ENCODE measurements at places on chromosomes 6 and 20.

GRCh38 chr6:125546841-125547251 lies 202.6 kb upstream of the HEY2 start:
- no peak for DNase-seq
- H3K36me3 ChIP-seq: no peaks in the 10 kb centered on the region

- peaks cover 62% of the 10 kb centered on the region for H3K36me3 ChIP-seq
- DNase-seq: no peak
- peaks cover 56% of the 10 kb centered on the region for H3K4me1 ChIP-seq
These were observed 32.7 kb upstream of the MRPS10 start for GRCh38 chr6:42250274-42250931.

DNA sequence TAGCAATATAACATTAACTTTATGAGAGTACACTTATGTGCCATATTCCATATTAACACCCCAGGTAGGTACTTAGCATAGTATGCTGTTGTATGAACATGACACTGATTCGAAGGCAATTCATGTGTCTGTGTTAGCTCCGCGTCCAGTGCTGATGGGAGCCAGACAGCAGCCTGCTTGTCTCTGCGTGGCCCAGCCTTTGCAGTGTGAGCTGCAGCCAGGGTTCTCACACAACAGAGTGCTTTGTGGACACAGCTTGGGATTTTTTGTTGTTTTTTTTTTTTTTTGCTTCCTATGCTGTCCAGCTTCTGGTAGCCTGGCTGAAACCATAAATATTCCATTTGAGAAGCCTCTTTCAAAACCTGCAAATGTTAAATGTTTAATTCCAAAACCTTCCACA lies 350.9 kb downstream of the SMOC2 start:
- no peak overlapping the region for H3K4me3 ChIP-seq
- H3K27me3 ChIP-seq: no peaks in the 10 kb centered on the region
- H3K27ac ChIP-seq: no peak overlapping the region
- H3K4me1 ChIP-seq: no peaks in the 10 kb centered on the region

- peak; percentile 24 for DNase-seq
- peaks cover 11% of the 10 kb centered on the region for H3K36me3 ChIP-seq
- H3K4me1 ChIP-seq: peaks cover 34% of the 10 kb centered on the region
- no peaks in the 10 kb centered on the region for H3K27me3 ChIP-seq
These were observed 84.8 kb upstream of the MRPS10 start for GRCh38 chr6:42302411-42302810.

Measured in HFFc6 (cell line).